CD8-positive, alpha-beta T cell (primary cell): ENCODE measurements at places on chromosomes 1 and 21. TPM values are rescaled to one million over a fixed set of nuclear protein-coding genes. Genes with fewer than 3 reads are reported as not detected.

The ANGPTL7 gene
- not detected for total RNA-seq

The HFM1 gene
- total RNA-seq = not detected

The CDK18 gene
- 4.3 TPM for total RNA-seq

The NGF gene
- total RNA-seq = not detected

The CCDC24 gene
- total RNA-seq = 0.71 TPM

The OR4F29 gene
- total RNA-seq = not detected

The CLDN17 gene
- total RNA-seq = not detected

The SPRR3 gene
- not detected for total RNA-seq

The SERINC2 gene
- total RNA-seq = not detected

The LRRC38 gene
- not detected for total RNA-seq

DNA sequence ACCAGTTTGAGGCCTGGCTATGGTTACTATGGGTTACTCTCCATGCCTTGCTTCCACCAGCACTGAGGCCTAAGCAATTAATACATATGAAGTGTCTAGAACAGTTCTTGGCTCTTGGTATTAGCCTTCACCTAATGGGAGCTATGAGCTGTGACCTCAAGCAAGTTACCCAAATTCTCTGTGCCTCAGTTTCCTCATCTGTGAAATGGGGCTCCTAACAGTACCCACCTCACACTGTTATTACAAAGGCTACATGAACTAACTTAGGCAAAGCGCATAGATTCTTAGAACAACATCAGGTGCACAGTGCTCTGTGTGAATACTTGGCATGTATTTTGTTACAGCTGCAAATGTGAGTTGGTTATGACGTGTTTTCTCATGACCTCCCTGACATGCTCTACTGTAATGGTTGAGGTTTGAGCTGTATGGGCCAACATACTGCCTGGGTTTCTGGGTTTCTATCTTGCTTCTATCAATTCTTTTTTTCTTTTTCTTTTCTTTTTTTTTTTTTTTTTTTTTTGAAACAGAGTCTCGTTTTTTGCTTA, 26.5 kb downstream of the CDCP2 start:
- no peak for DNase-seq

DNA sequence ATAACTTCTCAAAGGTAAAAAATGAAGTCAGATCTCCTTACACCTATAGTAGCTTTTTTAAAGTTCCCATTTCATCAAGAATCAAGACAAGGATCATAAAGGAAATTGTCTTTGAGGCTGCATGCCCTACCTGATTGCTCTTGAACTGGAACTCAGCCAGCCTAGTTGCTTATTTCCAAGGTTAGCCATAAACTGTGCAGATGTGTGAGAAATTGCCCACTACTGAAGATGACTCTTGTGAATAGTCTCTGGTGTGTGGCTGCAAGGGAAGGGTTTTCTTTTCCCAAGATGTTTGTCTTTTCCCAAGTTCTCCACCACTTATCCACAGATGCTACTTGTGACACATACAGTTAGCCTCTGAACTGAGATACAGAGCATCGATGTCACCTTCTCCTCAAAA, 81.7 kb upstream of the DUSP10 start:
- no peak for DNase-seq

DNA sequence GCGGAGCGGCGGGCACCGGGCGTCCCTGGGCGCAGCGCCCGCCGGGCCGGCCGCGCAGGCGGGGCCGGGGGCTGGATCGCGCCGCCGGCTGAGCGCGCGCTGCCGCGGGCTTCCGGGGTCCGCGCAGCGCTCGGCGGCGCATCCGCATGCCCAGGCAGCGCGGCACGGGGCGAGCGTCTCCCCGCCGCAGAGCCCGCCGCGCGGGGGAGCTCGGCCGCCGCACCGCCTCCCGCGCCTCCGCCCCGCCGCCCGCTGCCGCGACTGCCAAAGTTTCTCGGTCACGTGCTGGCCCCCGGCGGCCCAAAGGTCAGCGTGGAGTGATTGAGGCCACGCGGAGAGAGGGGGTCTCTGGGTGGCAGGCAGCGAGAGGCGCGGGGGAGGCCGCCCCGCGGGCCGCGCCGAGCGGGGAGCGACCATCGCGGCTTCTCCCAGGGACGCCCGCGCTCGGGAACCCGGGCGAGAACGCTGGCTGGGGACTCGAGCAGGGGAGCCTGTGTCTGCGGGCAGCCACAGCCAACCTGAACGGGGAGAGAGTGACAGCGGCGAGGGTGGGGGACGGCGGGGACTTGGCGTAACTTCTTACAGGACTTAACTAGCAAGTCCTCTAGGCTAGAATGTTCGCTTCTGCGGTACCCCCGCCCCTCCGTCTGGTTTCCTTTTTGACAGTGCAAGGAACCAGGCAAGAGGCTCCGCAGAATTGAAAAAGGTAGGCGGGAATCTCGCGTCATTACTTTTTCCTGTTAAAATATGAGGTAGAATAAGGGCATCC, at the start of gene ILDR2:
Gene ILDR2, minus strand, starts transcription at position 180 of the 769 bp plus-strand sequence. CDS start 272 bp downstream, outside the sequence.
- peak; percentile 44 for DNase-seq

GRCh38 chr21:27831177-27831576, 864.3 kb upstream of the ADAMTS5 start:
- DNase-seq = no peak

- DNase-seq = peak; percentile 91
These were observed at the start of gene SETDB1 for GRCh38 chr1:150926097-150926741. Gene SETDB1, plus strand, starts transcription at chr1:150926363. Its CDS starts 1,352 bp downstream, at chr1:150927715.

- no peak for DNase-seq
These were observed 157.0 kb downstream of the PCBP3 start for GRCh38 chr21:45800339-45801080.

DNA sequence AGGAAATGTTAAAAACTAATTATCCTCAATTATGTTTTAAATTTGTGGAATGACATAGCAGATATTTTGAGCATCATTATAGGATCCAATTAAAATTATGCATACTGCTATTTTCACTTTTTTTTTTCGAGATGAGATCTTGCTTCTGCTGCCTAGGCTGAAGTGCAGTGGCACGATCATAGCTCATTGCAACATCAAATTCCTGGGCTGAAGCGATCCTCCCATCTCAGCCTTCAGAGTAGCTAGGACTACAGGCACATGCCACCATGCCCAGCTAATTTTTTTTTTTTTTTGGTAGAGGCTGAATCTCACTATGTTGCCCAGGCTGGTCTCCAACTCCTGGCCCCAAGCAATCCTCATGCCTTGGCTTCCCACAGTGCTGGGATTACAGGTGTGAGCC, 11.3 kb upstream of the SLC1A7 start:
- no peak for DNase-seq

DNA sequence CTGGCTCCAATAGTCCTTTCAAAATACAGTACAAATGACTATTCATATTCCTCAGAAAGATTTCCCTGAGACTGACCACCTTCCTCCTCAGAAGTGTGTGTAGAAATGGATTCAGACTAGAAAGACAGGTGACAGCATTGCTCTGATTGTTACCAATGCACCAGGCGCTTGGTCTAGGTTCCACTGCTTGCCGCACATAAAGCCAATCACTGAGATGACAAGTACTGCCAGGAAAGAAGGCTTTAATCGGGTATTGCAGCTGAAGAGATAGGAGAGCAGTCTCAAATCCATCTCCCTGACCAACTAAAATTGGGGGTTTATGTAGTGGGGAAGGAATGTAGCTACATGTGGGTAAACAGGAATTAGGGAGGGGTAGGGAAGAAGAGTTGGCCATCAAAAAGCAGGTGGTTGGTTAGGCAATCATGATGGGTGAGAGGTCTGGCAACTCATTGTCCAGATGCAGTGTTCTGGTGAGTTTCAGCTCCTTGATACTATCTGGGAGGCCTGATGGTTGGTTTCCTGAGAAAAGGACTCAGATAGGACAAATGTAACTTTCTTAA, 98.0 kb downstream of the KCNH1 start:
- no peak for DNase-seq

- no peak for DNase-seq
These were observed 50.5 kb downstream of the PEX14 start for GRCh38 chr1:10525208-10525607.

- no peak for DNase-seq
These were observed 398.3 kb downstream of the KCNT2 start for GRCh38 chr1:196209983-196210382.

DNA sequence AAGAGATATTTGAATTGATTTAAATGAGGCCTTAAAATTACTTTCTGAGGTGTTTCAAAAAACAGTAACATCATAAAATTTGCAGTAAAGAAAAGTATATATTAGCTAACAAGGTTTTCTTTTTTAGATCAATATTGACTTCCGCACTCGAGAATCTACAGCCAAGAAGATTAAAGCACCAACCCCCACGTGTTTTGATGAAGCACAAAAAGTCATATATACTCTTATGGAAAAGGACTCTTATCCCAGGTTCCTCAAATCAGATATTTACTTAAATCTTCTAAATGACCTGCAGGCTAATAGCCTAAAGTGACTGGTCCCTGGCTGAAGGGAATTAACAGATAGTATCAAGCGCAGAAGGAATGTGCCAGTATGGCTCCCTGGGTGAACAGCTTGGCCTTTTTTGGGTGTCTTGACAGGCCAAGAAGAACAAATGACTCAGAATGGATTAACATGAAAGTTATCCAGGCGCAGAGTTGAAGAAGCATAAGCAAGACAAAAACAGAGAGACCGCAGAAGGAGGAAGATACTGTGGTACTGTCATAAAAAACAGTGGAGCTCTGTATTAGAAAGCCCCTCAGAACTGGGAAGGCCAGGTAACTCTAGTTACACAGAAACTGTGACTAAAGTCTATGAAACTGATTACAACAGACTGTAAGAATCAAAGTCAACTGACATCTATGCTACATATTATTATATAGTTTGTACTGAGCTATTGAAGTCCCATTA, 3.6 kb downstream of the RGS1 start:
- DNase-seq = no peak

- no peak for DNase-seq
These were observed 39.3 kb downstream of the TCP10L start for GRCh38 chr21:32545948-32546441.

- no peak for DNase-seq
These were observed 43.0 kb downstream of the GNG12 start for GRCh38 chr1:67790201-67790692.

DNA sequence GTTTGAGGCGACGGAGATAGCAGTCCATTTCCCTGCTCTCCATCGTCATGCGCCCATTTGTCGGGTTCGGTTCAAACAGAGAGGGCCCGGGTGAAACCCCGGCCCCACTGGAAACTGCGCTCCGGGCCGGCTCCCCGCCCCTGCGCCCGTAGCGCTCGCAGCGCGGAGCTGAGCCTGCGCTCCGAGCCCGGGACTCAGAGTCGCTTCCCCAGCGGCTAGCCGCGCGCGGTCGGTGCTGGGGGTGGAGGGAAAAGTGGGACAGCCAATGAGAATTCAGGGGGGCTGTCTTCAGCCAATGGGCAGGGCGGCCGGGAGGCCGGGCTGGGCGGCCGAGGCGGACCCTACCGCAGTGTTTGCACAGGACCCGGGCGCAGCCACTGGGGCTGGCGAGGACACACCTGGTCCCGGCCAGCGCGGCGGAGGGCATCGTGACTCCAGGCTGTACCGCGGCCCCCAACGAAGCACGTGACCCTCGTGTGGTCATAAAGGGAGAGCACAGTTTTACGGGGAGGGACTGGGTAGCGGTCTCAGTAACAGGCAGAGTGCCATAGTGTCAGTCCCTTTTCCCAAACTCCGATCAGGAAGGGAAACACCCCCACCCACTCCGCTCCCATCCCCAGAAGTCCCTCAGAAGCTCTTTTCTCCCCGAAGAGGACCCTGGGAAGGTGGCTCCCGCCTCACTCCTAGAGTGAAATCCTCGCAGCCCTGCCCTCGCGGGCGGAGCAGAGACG, at the start of gene INKA2:
Gene INKA2, minus strand, starts transcription at position 202 of the 731 bp plus-strand sequence. Its CDS starts 153 bp downstream, at position 49.
- DNase-seq = peak; percentile 77

DNA sequence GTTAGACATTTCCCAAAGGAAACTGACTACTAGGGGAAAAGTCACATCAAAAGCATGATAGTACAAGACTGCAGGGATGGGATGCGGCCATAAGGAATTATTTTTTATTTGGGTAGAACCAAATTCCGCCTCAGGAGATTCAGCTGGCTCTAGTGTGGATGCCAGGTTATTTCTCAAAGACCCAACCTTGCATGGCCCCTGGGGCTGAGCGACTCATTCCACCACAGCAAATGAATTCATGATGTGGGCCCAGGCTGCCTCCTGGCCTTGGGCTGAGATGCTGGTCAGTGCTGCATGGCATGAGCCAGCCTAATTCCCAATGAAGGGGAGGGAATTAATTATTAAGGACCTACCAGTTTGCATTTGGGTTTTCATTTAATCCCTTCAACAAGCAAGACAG, 11.8 kb downstream of the TMEM35B start:
- no peak for DNase-seq

- no peak for DNase-seq
These were observed 86.5 kb downstream of the VPS13D start for GRCh38 chr1:12316331-12316730.

GRCh38 chr1:201791779-201792173, 37.2 kb upstream of the IPO9 start:
- no peak for DNase-seq

GRCh38 chr1:64203420-64203819, at the start of gene UBE2U:
Gene UBE2U, plus strand, starts transcription at chr1:64203623. Its CDS starts 428 bp downstream, at chr1:64204051.
- DNase-seq = no peak

DNA sequence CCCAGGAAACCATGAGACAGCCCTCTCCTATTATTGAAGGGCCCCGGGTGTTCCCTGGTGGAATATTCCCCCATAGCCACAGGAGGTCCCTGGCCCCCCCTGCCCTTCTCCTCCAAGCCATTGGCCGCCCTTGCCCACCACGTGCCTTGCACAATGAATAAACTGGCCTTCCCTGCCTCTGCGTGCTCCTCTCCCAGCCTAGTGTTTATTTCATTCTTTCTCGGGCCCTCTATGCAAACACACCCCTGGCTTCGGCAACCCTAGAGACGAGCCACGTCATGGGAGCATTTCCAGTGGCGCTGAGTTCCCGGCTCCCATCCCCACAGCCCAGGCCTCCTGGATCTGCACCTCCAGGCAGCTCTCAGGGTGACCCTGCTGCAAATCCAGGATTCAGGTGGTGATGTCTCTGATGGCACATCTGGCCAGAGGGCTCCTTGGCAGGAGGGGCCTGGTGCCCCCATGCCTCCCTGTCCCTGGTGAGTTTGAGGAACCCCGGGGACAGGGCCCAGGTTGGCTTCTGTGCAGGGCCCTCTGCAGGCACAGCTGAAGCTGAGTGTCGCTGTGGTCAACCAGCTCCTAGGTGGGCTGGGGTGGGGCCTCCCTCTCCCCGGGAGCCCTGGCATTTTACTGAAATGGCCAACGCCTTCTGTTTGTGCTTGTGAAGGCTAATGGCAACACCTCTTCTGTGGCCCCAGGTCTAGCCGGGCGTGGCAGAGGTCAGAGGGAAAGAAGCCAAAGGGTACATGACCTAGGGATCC, 6.2 kb downstream of the KRTAP10-12 start:
- DNase-seq = no peak

GRCh38 chr1:229024528-229025130, 246.3 kb upstream of the RAB4A start:
- DNase-seq = no peak

DNA sequence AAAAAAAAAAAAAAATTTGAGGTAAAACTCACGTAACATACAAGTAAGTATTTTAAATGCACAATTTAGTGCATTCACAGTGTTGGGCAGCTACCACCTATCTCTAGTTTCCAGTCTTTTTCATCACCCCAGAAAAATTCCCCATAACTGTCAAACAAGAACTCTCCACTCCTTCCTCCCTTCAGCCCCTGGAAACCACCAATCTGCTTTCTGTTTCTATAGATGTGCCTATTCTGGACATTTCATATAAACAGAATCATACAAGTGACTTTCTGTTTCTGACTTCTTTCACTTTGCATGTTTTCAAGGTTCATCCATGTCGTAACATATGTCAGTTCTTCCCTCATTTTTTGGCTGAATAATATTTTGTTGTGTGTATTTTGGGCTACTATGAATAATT, 24.9 kb upstream of the ETS2 start:
- DNase-seq = no peak
